ENCODE measurements at places on chromosomes 11 and 22.

GRCh38 chr11:104999721-105000120 is 23.2 kb downstream of the CASP5 start:
- DNase-seq = no peak

- DNase-seq = no peak
These were observed 4.8 kb downstream of the ADAMTS8 start for GRCh38 chr11:130423541-130424142.

GRCh38 chr11:44328138-44328660 is 18.3 kb upstream of the ALX4 start:
- no peak for DNase-seq

DNA sequence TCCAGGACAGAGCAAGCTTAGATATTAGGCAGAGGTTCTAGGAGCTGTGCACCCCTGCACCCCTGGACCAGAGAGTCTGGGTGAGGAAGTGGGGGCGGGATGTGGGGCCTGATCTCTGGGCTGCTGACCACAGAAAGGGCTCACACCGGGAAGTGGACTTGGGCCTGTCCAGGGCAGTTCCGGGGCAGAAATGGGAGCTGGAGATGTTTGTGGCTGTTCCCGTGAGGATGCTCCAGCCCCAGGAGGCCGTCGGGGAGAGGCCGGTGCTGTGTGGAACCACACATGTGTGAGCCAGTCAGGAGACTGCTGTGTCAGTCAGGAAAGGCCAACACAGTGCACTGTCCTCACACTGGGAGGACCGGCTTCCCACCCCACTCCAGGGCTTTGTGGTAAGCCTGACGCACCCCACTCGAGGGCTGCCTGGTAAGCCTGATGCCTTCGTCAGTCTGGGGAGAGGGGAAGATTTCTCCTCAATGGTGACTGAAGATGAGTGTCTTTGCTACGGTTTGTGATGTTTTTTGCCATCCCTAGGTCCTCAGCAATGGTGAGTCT is 741.0 kb downstream of the BRD1 start:
- no peak for DNase-seq

DNA sequence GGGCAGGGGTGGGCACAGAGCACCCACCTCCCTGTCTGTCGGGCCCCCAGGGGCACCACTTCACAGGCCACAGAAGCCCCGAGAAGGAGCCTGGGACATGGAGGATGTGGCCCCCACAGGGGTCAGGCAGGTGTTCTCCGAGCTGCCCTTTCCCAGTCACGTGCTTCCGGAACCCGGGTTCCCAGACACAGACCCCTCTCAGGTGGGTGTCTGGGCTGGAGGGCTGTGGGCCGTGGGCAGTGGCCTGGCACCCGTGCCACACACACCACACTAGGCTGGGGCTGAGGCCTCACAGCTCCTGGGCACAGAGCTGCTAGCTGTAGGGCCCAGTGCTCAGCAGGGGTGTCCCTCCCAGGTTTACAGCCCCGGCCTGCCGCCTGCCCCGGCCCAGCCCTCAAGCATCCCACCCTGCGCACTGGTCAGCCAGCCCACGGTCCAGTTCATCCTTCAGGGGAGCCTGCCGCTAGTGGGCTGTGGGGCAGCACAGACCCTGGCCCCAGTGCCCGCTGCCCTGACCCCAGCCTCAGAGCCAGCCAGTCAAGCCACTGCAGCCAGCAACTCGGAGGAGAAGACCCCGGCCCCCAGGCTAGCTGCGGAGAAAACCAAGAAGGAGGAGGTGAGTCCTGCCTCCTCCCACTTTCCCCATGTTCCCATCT is 5.5 kb downstream of the IRF7 start:
- DNase-seq = no peak

Data from colonic mucosa (tissue), 4 donors.